Breast epithelium (tissue), 4 donors: ENCODE measurements at places on chromosomes 12 and 14.

DNA sequence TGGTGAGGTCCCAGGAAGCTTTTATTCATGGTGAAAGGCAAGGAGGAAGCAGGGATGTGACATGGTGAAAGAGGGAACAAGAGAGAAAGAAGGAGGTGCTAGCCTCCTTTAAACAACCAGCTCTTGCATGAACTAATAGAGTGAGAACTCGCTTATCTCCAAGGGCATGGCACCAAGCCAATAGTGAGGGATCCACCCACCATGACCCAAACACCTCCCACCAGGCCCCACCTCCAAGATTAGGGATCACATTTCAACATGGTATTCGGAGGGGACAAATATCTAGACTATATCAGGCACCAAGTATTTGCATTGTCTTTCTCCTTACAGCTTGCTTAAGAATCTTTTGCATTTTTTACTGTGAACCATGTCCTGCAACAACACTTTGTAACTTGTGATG lies 91.9 kb upstream of the DHRS4 start:
- no peak for DNase-seq

GRCh38 chr12:84502180-84502860 lies 410.3 kb downstream of the SLC6A15 start:
- DNase-seq, result no peak

GRCh38 chr14:95294834-95295599 lies 24.7 kb downstream of the CLMN start:
- no peak for DNase-seq

- no peak for DNase-seq
Measured at GRCh38 chr14:34650786-34651584, 21.0 kb upstream of the SNX6 start.

DNA sequence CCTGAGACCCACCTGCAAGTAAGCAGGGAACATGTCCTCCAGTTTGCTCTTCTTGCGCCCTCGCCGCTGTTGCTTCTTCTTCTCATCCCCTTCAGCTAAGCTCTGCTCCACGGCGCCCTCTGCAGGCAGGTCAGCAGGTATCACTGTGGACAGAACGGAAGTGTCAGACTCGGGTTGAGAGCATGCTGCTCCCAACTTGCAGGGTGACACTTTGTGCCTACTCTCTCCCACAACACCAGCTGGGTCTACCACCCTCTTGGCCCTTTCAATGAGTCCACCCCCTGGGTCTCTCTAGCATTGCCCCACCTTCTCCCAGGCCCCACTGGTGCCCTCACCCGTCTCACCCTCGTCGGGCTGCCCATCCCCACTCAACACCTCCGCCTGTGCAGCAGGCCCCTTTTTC lies 16.7 kb downstream of the KMT2D start:
- no peak for DNase-seq
